AG08395 (cell line): ENCODE measurements at places on chromosomes 3 and 15.
A peak's percentile ranks its signal among the peaks of the same experiment; 100 is the strongest.

DNA sequence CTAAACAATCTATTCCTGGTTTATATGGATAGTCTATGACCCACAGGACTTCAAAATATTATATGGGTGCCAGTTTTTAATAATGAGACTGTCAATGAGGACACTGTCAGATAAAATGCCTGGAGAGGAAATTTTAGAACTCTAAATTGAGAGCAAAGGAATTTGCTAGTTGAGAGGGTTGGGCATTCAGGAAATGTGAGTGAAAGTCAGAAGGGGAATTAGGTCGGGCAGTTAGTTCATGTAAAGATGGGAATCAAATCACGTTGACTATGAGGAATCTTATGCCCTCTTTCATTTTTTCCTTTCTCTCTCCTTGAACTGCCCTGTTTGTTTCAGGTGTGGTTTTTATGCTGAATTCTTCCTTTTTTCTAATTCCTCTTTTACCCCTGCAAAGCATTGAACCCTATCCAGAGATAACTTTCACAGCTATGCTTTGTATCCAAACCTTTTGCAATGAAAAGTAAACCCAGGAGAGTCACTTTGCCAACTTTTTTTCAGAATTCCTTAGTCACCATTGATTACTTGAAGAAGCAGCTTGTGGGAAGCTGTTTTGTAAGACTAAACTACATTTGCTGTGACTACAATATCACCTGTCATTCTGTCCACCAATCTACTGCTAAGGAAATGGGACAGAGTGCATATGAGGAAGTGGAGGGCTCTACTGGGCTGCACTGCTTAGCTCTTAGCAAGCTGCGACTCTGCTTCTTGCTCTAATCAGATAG is 27.8 kb downstream of the CHP1 start:
- no peak for DNase-seq

DNA sequence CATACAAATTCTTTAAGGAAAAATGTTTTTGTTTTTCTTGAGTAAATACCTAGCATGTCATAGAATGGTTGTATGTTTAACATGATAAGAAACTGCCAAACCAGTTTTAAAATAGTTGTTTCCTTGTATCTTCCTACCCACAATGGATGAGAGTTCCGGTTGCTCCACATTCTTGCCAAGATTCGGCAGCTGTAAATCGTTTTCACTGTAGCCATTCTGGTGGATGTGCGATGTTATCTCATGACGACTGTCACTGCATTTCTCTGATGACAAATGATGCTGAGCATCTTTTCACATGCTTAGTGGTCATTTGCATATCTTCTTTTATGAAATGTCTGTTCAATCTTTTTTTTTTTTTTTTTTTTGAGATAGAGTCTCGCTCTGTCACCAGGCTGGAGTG is 36.6 kb upstream of the SH3GL3 start:
- DNase-seq, result no peak

- no peak for DNase-seq
These were observed 150.1 kb downstream of the MEX3B start for GRCh38 chr15:81895723-81896122.

DNA sequence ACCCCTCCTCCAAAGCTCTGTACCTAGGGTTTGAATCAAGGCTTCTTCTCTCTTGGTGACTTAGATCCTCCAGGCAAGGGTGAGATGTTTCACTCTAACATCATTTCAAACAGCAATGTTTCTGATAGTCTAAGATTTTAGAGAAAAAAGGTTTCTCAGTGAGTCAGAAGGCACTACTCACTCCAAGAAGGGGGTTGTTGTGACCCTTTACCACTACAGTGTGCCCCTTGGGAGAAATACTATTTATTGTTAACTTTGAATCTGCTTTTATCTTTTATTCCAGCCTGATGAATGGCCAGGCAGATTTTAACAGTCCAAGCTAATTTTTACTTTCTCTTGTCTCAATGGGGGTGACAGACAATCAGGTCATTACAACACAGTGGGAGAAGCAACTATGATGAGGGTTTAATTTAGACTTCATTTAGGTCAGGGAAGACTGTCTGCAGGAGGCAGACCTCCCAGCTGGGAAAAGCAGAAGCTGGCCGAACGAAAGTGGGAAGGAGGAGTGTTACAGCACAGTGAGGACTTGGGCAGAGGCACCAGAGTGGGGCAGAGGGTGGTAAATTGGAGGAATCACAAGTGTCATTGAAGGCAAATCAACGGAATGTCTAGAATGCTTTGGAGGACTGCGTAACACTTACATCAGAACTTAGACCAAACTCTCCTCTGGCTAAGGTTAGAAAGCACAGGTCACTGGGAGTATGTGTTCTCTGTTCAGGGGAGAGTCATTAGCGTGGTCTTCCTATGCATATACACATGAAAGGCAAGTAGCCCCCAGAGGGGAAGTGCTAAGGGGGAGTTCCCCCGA is 21.2 kb downstream of the ZNF860 start:
- DNase-seq, result no peak

GRCh38 chr3:183082355-183082915 is 16.9 kb downstream of the MCCC1 start:
- no peak for DNase-seq

DNA sequence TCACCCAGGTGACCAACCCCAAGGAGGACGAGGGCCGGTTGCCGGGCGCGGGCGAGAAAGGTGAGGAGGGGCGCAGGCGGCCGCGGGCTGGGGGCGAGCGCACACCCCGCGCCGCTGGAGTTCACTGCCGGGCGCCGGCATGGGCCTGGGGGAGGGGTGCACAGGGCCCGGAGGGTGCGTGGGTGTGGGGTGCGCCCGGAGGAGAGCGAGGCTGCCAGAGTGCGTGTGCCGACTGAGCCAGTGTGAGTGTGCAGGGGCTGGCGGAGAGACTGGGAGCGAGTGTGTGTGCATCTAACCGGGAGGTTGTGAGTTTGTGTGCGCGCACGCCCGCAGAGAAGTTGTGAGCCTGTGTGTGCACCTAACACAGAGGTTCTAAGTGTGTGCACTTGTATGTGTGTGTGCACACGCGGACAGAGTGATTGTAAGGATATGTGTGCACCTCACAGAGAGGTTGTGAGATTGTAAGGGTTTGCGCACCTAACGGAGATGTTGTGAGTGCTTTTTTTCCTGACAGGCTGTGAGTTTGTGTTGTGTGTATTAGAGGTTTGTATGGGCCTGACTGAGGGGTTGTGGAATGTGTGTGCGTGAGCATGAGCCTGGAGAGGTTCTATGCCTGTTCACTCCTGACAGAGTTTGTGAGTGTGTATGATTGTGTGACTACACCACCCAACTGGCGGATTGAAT is 681 bp downstream of the CTDSPL start:
- peak; percentile 26 for DNase-seq

GRCh38 chr3:112407214-112407887 is 74.4 kb downstream of the CD200 start:
- DNase-seq, result no peak

GRCh38 chr15:35309886-35310285 is 224.8 kb upstream of the NANOGP8 start:
- peak; percentile 22 for DNase-seq

DNA sequence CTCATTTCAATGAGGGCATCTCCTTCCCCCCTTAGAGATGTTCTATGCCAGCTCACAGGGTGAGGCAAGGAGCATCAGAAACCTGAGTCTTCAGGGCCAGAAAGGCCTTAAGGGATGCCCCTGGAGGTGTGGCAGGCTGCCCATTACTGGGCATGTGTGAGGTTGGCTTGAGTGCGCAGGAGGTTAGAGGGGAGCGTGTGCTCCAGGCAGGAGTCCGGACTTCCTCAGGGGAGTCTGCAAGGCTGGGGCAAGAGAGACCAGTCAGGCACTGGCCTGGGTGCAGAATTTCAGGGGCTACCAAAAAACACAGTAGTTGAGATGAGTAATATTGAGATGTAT is 1.9 kb downstream of the LOXL1 start:
- DNase-seq, result no peak

DNA sequence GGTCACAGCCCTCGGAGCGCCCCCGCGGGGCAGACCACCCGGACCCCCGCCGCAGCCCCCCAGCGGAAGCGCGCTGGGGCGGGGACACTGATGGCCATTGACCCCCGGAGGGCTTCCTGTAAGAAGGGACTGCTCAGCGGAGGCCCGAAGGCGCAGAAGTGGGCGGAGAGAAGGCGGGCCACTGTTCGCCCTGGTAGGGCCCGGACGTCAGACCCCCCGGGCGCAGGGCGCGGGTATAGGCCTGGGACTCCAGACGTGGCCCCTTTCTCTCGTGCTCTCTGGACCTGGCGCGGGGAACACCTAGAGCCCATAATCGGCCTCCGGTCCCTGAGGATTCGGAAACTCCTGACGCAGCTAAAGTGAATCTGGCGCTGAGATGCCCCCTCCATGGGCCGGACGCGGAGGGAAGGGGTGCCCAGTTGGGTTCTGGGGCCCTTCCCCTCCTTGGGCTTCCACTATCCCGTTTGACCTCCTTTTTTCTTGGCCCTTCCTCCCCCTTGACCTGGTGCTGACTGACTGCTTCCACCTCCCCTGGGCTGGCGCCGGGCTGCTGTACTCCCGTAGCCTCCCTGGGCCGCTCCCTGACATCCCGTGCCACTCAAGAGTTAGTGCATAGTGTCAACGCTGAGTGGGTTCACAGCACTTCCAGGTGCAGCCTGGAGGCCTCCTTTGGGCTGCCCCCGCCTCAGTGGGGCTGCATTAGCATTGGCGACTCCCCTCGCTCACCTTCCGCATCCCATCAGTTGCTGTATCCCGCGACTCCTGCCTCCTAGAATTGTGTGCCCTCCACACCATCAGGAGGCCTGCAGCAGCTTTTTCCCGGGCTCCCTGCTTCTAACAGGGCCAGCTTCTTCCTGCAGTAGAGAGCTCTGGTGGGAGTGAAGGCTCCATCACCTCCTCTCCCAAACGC is 694 bp downstream of the ABTB1 start:
- DNase-seq, result peak; percentile 49

- DNase-seq, result no peak
These were observed 979 bp upstream of the ZNF621 start for GRCh38 chr3:40523781-40524180.

GRCh38 chr15:74037171-74038117 is 42.9 kb downstream of the PML start:
- no peak for DNase-seq

DNA sequence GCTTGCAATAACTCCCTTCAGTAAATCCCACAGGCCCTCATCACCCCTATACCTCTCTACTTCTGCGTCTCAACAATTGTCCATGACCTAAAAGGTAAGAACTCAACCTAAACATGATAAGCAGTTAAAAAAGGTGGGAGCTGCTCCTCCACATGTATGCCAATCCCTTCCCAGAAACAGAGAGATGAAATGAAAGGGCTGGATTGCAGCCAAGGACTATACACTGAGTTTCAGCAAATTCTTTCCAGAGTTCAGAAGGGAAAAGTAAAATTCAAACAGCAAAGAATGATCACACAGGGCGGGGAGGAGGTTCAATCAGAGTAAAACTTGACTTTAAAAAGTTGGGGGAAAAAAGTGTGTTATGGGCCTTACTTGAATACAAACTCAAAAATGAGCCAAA is 27.5 kb downstream of the PLOD2 start:
- DNase-seq, result no peak

DNA sequence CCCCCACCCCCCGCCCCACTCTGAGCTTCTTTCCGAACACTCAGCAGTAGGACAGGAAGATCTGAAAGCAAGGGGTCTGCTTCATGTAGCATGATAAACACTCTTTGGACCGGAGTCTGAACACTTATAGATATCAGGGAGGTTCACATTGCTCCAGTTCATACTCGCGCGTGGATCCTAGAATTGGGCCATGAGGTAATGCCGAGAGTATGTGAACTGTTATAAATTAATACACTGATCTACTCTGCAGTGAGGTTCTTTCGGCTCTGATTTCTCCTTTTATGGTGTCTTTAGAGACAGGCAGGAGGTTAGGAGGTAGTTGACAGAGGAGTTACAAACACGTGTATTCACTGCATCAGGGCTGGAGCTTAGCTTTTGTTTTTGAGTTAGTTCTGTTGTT is 223.0 kb downstream of the THSD4 start:
- DNase-seq, result no peak

DNA sequence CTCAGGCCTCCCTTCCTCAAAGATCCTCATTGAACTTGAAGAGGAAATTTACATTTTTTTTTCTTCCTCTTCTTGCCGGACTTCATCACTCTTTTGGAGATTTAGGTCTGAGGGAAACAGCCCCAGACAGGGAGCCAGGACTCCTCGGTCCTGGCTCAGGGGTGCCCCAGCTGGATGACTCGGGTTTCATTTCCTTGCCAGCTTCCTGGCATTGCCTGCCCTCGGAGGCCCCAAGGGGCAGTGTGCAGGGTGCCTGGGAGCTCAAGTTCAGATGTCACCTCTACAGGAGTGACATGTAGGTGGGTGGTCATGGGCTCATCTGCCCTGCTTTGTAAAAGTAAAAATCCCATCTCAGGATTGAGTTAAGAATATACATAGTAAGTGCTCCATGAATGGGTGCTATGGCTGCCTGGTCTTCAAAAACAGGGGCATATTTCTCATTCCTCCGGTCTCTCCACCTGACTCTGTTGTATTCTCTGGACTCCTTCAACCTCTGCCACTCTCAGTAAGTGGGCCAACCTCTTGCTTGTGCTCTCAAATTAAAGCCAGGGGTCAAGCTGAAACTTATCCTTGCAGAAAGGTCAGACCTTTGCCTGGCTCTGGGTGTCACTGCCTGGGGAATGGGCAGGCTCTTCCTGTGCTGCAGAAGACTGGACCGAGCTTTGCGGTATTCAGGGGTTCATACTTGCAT is 51.8 kb downstream of the SMAD6 start:
- no peak for DNase-seq

GRCh38 chr3:109900783-109901182 is 563.4 kb upstream of the DPPA4 start:
- no peak for DNase-seq

DNA sequence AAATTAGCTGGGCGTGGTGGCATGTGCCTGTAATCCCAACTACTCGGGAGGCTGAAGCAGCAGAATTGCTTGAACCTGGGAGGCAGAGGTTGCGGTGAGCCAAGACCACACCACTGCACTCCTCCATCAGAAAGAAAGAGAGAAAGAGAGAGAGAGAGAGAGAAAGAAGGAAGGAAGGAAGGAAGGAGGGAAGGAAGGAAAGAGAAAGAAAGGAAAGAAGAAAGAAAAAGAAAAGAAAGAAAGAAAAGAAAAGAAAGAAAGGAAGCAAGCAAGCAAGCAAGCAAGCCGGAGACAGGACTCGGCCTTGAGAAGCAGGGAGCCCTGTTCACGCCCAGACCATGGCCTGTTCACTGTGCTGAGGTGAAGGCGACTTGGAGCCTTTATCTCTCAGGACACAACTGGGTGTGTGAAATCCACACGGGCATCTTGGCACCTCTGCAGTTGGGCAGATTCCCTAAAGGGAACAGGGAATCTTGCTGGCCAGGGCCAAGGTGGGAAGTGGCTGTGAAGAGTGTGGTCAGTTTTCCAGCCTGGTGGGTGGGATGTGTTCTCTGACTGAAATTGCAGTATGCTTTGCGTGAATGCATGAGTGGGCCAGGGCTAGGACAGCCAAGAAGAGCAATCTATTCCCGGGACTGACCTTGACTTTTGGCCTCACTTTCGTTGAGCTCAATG is 90.3 kb downstream of the CORO2B start:
- DNase-seq, result no peak
